ENCODE measurements at places on chromosomes 3 and 15.

GRCh38 chr15:68765602-68766368, 54.9 kb downstream of the ANP32A start:
- no peak overlapping the region for H3K4me3 ChIP-seq
- H3K4me1 ChIP-seq = no peaks in the 10 kb centered on the region
- no peaks in the 10 kb centered on the region for H3K36me3 ChIP-seq
- DNase-seq = no peak

DNA sequence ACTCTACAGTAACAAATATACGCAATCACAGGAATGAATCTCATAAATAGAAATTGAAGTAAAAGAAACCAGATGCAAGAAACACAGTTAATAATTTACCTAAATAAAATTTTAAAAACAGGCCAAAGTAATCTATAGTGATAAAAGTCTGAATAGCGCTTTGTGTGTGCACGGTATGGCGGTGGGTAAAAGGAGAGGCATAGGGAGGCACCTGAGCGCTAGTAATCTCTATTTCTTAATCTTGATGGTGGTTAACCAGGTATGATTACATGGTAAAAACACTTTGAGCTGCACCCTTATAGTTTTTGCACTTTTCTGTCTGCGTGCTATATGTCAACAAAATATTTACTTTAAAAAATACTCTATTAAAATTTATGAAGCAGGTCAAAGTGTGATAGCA, 198.1 kb upstream of the SATB1 start:
- H3K4me3 ChIP-seq = no peak overlapping the region
- no peaks in the 10 kb centered on the region for H3K4me1 ChIP-seq
- H3K27me3 ChIP-seq = no peaks in the 10 kb centered on the region
- H3K27ac ChIP-seq = no peak overlapping the region

DNA sequence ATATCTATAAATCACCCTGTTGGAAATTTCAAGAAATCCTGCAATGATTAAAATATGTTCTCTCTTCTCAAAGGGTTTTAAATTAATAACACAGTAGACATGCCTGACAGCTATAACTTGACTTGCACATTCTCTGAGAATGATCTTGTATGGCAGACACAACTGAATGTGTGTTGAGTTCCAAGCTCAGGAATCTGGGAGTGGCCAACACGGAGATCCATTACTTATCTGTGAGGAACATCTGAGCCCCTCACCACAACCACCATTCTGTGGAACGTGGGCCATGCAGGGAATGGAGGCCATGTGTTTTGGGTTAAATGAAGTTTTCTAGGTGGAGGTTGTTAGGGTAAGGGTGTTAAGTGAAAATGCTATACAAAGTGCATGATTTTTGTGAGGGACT, 105.3 kb upstream of the CHMP2B start:
- no peak overlapping the region for H3K27ac ChIP-seq
- H3K4me1 ChIP-seq = no peaks in the 10 kb centered on the region
- DNase-seq = no peak
- H3K36me3 ChIP-seq = no peaks in the 10 kb centered on the region

DNA sequence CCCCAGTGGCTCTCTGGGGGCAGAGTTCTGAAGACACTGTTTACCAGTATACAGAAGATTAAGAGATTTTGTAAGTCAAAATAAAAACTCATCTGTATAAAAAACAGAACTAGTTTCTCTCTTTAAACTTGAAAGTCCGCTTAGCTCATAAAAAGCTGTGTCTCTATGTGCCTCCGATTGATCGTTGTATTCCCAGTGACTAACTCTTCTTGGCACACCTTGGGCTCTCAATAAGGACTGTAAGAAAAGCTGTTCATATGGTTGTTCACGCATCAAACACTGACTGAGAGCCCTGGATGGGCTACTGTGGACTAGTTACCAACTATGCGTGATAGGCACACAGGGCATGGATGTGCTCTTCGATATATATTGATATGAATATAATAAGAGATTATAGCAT, 107.9 kb downstream of the P3H2 start:
- no peaks in the 10 kb centered on the region for H3K27me3 ChIP-seq
- H3K27ac ChIP-seq = no peak overlapping the region
- H3K4me3 ChIP-seq = no peak overlapping the region
- no peak for DNase-seq

- no peak overlapping the region for H3K27ac ChIP-seq
- H3K4me3 ChIP-seq = no peak overlapping the region
- H3K36me3 ChIP-seq = no peaks in the 10 kb centered on the region
- no peaks in the 10 kb centered on the region for H3K27me3 ChIP-seq
- no peak for DNase-seq
Observed at GRCh38 chr3:182136008-182136910, 424.5 kb downstream of the SOX2 start.

- no peak overlapping the region for H3K4me3 ChIP-seq
- H3K36me3 ChIP-seq = peaks cover 34% of the 10 kb centered on the region
- no peak for DNase-seq
- H3K4me1 ChIP-seq = peaks cover 4% of the 10 kb centered on the region
Observed at GRCh38 chr3:185687271-185687878, 101.3 kb downstream of the SENP2 start.

- no peak within 1 kb of the TSS for H3K27ac ChIP-seq
- H3K27me3 ChIP-seq = no peaks in the 10 kb centered on the region
- DNase-seq = no peak
- H3K36me3 ChIP-seq = no peaks in the 10 kb centered on the region
Observed at GRCh38 chr3:112974894-112975293, at the start of gene CD200R1. Gene CD200R1, minus strand, starts transcription at chr3:112975103. Its CDS starts 246 bp downstream, at chr3:112974857.

DNA sequence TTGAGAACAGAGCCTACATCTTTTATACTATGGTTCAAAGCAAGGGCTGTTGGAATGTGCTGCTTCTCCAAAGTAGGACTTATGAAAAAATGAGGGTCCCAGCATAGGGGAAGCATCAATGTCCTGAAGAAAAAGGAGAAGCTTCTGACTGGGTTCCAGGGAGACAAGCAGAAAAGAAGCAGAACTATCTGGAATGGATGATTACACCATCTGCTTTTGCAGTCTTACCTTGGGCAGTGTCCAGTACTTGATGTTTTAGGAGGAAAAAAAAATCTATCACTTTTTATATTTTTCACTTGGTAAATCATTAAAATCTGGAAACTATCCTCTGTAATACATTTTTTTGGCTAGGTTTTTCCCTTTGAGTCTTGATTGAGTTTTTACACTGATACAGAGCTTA, 57.9 kb upstream of the DPH6 start:
- H3K27me3 ChIP-seq = no peaks in the 10 kb centered on the region
- no peak for DNase-seq
- no peak overlapping the region for H3K27ac ChIP-seq
- H3K4me3 ChIP-seq = no peak overlapping the region

DNA sequence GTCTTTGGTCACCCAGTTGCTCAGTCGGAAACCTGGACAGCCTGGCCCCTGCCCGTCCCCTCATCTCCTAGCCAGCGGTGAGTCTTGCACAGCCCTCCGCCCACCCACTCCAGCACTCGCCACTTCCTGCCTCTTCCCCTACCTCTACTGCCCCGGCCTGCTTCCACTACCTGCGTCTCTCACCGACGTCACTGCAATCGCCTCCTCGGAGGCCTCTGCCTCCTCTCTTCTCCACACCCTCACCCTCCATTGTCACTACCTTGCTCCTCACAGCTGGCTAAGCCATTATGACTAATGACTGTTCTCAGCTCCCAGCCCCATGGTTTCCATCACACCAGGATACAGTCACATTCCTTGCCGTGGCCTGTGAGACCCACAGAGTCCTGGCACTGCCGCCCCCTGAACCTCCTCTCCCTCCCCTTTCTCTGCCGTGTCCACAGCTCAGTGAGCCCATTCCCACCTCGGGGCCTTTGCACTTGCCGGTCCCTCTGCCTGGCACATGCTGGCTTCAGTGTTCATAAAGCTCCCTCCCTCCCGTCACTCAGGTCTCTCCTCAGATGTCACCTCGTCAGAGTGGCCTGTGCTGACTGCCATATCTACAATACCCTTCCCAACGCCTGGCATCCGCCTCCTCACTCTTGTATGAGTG, 104.8 kb downstream of the FBLN2 start:
- peaks cover 21% of the 10 kb centered on the region for H3K27me3 ChIP-seq
- peaks cover 20% of the 10 kb centered on the region for H3K4me1 ChIP-seq
- no peak overlapping the region for H3K4me3 ChIP-seq
- H3K36me3 ChIP-seq = no peaks in the 10 kb centered on the region
- no peak overlapping the region for H3K27ac ChIP-seq
- no peak for DNase-seq

GRCh38 chr3:77298417-77298816, 258.5 kb downstream of the ROBO2 start:
- no peak overlapping the region for H3K4me3 ChIP-seq
- no peak for DNase-seq

- no peak for DNase-seq
- H3K4me3 ChIP-seq = no peak overlapping the region
- H3K36me3 ChIP-seq = no peaks in the 10 kb centered on the region
- H3K27me3 ChIP-seq = no peaks in the 10 kb centered on the region
Observed at GRCh38 chr3:15628967-15629366, 27.4 kb downstream of the BTD start.

DNA sequence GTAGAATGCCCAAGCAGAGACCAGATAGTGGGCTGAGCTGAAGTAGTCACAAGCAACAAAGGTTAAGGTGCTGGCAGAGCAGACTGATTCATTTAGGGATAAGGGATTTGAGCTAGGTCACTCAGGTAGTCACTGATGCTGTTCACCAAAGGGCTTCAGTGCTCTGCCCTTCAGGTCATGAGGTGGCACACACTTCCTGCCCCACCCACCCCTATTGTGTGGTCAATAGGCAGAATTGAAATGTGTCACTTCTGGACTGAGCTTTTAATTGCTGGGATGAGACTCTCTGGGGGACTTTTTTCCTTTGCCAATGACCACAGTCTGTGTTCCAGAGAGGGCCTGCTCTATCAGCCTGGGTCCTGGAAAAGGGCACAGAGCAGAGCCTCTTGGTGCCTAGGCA, 2.9 kb upstream of the DIS3L start:
- H3K27ac ChIP-seq = no peak overlapping the region
- H3K4me1 ChIP-seq = peaks cover 4% of the 10 kb centered on the region
- H3K36me3 ChIP-seq = peaks cover 5% of the 10 kb centered on the region
